Activated T-cell treated with anti-CD3 and anti-CD28 coated beads for 24 hours (primary cell): ENCODE measurements at places on chromosomes 2 and 18.
A peak's percentile ranks its signal among the peaks of the same experiment; 100 is the strongest.

DNA sequence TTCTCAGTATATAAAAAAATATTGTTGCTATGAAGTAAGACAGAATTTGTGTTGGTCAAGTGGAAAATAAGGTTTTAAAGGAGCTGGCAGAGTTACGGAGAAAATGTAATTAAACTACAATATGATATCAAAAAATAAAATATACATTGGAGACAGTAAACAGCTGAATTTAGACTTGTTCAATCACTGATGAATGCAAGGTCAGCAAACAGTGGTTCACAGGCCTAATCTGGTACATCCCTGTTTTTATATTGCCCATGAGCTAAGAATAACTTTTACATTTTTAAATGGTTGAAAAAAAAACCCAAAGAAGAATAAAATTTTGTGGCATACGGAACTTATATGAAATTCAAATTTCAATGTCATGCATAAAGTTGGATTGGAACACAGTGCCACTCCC lies 131.0 kb upstream of the TRIB2 start:
- no peak for DNase-seq

DNA sequence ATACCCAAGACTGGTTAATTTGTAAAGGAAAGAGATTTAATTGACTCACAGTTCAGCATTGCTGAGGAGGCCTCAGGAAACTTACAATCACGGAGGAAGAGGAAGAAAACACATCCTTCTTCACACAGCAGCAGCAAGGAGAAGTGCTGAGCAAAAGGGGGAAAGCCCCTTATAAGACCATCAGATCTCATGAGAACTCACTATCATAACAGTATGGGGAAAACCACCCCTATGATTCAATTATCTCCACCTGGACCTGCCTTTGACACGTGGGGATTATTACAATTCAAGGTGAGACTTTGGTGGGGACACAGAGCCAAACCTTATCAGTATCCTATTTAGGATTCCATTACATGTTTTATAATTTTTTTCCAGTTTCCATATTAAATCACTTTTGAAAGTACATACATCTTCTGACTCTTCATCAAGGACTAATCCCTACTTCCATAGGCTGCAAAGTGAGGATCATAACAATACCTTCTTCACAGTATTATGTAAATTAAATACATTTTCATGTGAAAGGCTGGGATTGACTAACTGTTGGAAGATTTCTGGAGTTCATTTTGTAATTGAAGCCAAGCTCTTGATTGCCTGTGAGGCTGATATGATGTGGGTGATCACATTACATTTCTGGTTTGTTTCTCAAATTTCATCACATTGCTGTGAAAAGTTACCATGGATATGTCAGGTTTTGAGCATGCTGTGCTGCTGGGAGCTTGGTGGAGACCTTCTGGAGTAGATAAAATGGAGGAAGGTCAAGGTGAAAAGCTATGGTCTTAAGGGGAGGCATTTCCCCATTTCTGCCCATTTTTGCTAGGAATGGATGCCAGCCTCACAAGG lies 31.7 kb upstream of the CERS6 start:
- no peak for DNase-seq

GRCh38 chr2:28510184-28510583 lies 14.3 kb downstream of the PLB1 start:
- DNase-seq, result no peak

DNA sequence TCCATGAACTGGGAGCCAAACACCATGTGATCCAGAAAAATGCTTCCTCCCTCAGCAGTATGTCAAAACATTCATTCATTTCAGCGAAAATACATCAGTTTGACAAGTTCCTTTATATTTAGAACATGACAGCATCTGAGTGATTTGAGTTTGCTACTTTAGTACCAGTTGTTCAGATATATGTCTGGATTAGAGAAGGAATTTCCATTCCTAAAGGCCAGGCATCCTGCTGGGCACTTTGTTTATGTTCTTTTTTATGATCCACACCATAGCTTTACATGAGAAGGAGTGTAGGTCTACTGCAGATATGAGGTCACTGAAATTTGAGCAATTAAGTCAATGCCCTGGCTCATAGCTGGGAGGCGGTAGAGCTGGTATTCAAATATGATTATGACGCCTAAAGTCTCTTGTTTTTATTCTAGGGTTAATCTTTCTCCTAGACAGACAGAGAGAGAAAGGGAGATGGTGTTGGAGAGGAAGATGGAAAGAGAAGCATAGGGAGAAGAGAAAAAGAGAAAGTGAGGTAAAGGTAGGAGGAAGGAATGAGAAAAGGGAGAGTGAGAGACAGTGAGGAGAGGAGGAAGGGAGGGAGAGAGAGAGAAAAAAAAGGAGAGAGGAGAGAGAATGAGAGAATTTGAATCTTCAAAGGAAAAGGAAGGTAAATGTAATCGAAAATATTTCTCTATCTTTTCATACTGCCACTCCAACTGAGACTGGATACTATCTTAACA lies 839.5 kb upstream of the FANCL start:
- no peak for DNase-seq

- DNase-seq, result no peak
Measured at GRCh38 chr18:346600-346999, 78.8 kb upstream of the THOC1 start.

GRCh38 chr18:34222307-34223163 lies 2.2 kb downstream of the NOL4 start:
- DNase-seq, result no peak

GRCh38 chr2:227163998-227164762 lies at the start of the genes COL4A3 and COL4A4:
Gene COL4A3 (plus strand): TSS chr2:227164624. CDS start chr2:227164727, 103 bp downstream.
Gene COL4A4 (minus strand): TSS chr2:227164205. CDS start chr2:227147483, 16,722 bp downstream.
- no peak for DNase-seq

DNA sequence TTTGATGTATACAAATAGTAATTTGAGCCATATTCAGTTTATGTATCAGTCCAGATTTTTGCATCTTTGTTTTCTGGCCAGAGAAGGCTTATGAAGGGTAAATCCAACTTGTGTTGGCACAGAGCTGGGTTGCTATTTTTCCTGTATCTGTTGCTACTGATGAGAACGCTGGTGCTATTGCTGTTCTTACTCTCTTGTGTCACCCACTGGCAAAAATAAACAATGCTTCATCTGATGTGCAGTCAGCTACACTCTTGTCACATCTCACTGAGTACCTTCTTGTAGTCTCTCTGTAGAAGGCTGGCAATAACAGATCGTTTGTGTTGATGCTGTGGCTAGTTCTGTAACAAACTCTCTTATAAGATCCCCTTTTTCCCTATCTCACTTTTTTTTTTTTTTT lies 323.4 kb downstream of the CDH19 start:
- DNase-seq, result no peak

DNA sequence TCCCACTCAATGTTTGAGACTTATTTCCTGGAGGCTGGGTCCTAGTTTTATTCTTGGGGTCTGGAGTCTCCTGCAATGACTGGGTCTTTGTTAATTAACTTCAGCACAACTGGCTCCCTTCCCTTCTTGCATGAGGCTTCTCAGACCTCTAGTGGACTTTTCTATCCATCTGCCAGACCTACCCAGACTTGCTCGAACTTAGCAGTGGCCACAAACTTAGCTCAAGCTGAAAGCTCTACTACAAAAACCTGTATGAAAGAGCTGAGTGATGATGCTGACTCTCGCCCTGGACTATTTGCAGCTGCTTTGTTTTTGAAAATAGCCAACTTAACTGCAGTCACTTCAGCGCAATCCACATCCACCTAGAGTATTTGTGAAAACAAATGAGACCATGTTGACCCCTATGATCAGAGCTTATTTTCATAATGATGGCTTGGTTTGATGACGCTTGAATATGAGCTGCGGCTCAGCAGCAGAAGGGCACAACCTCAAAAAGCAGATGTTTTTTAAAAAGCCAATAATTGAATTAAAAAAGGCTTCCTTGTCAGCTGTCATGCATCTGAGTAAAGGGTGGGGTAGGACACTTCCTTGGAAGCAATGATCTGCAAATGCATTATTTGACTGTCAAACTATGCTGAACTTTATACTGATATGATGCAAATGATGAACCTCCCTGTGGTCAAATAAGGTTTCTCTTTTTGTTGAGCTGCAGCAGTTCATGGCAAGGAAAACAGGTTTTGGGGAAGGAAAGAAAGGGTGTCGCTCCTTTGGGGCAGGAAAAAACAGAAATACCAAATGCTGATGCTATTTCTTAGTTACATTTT lies 10.6 kb upstream of the ANXA4 start:
- DNase-seq, result no peak

DNA sequence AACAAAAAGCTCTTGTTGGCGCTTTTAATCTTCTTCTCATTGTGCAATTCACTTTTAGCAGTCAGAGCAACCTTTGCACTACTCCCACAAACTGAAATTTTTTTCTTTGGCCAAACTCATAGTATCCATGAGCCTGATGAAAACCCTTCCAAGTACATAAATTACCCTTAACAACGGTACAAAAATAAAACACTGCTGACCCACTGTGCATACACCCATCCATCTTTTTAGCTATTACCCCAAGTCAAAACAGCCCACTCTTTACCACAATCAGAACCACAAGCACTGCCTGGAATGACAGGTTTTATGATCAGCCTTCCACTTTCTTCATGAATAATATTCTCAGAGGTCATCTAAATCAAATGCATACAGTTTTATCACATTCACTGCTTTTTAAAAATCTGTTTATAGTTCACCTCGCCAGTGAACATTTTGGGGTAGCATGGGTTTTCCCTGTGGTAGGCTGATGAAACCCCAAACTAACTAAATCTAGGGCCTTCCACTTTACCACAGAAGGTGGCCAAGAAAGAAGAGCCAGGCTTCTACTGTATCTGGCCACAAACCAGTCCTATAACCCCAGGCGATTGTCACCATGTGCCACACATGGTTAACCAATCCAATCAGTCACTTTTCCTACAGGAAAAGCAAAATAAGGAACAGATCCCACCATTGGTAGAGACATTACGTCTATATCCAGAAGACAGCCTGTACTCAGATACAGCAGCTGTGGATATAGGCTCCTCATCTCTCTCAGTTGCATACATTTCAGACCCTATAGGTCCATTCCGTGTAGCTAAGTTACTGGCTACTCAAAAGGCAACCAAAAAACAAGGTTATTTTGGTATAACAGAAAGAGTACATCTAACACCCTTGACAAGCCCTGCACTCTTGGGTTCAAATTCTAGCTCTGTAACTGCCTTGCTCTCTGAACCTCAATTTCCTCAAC lies 171.3 kb downstream of the THADA start:
- no peak for DNase-seq

GRCh38 chr2:29033172-29033571 lies 41.2 kb downstream of the PCARE start:
- DNase-seq, result no peak

- no peak for DNase-seq
Measured at GRCh38 chr2:89767572-89768435, 1076.3 kb downstream of the RPIA start.

DNA sequence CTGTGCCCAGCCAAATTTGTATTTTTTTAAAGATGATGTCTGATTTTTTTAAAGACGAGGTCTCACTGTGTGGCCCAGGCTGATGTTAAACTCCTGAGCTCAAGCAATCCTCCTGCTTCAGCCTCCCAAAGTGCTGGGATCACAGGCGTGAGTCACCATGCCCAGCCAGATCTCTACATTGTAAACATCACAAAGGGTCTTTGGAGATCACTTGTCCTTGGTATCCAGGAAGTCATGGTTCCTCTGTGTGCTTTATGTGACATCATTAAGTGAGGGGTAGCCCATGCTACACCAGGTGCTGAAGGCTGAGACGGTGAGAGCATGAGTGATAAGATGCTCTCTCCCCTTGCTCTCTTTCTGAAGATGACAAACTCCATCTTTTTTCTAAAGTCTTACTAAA lies 7.0 kb upstream of the NUP35 start:
- DNase-seq, result no peak

- DNase-seq, result no peak
Measured at GRCh38 chr2:230172852-230173251, 46.9 kb downstream of the SP110 start.

DNA sequence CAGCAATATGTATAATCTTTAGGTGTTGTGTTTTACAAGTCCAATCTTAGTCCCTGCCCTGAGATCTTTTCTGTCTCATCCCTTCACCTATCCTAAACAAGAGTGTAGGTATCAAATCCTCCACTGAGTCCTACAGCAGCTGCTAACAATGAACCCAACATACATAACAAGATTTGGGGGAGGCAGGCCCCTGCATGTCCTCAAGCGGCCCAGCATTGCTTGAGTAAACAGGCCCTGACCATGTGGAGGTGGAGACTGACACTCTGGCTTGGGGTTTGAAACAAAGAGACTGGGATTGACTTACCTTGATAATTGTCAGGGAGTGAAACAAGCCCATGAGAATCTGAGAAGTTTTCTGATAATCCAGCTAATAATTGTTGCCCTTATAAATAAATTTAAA lies 213.4 kb downstream of the STK39 start:
- no peak for DNase-seq

- no peak for DNase-seq
Measured at GRCh38 chr2:98348066-98348561, 1.9 kb downstream of the CNGA3 start.

GRCh38 chr18:69686861-69687260 lies 260.8 kb downstream of the CD226 start:
- no peak for DNase-seq

DNA sequence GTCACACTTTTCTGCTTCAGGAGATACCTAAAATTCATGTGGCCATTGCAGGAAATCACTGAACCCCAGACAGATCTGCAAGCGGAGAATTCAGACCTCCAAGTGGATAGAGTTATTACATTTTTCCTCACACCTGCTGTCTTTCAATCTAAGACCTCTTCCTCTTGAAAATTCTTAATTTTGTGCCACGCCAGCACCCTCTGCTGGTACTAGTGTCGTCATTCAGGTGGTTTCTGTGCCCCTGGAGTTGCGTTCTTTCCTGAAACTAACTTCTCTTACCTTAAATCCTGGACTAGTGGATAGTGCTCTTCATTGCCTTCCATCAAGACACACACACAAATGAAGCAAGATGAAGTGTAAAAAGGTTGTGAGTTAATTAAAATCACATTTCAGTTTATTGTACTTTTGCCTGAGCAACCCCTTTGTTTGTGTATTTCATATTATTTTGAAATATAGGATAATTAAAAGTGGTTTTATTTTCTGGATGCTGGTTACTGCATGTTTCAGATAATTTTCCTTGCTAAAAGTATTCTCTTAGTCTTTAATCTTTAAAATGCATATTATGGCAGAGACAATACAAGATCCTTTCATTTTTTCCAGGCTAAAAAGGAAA lies 1.6 kb upstream of the DNER start:
- DNase-seq, result peak; percentile 9

DNA sequence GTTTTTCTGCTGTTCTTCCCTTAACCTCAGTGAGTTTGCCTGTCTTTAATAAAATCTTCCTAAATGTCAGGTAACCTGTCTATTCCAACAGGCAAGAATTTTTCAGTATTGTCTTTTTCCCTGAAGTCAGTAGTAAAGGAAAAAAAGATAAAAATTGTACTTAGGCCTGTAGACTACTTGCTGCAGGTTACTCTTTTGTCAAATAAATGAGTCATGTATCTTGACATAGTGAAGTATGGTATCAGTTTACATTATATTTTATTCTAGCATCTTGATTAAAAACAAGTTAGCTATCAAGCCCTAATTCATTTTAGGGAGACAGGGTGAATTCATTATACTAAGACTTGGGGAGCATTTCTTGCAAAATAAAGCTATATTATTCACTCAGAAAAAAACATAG lies 59.8 kb downstream of the ITGA4 start:
- no peak for DNase-seq

GRCh38 chr2:167345559-167345958 lies 457.3 kb downstream of the XIRP2 start:
- DNase-seq, result no peak
